ENCODE measurements at places on chromosomes 16 and 17. TPM values are rescaled to one million over a fixed set of nuclear protein-coding genes. Genes with fewer than 3 reads are reported as not detected.

The HCRT gene
- total RNA-seq = not detected

The CDRT15 gene
- not detected for total RNA-seq

The FBXL19 gene
- total RNA-seq = 15.7 TPM

DNA sequence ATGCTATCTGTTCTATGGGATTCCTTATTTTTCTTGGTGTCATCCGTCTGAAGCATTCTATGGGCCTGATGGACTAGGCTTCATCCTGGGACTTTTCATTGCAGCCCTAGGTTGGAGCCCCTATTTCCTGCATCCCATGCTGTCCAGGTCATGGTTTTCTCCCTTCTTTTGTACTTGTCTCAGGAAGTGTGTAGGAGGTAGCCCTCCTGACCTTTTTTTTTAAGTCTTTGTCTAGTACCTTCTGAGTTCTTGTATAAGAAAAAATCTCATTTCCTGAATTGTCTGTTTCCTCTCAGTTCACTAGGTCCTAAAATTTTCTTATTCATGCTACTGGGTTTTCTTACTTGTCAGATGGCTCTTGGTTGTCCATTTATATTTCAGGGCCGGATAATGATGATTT, 6.0 kb downstream of the NDEL1 start:
- H3K36me3 ChIP-seq = peaks cover 9% of the 10 kb centered on the region
- DNase-seq = no peak
- H3K4me3 ChIP-seq = no peak overlapping the region
- H3K4me1 ChIP-seq = peaks cover 44% of the 10 kb centered on the region
- H3K27ac ChIP-seq = no peak overlapping the region

GRCh38 chr16:46772463-46772862, 24.3 kb upstream of the MYLK3 start:
- no peak overlapping the region for H3K4me3 ChIP-seq
- H3K36me3 ChIP-seq = no peaks in the 10 kb centered on the region
- no peak for DNase-seq
- no peaks in the 10 kb centered on the region for H3K4me1 ChIP-seq

DNA sequence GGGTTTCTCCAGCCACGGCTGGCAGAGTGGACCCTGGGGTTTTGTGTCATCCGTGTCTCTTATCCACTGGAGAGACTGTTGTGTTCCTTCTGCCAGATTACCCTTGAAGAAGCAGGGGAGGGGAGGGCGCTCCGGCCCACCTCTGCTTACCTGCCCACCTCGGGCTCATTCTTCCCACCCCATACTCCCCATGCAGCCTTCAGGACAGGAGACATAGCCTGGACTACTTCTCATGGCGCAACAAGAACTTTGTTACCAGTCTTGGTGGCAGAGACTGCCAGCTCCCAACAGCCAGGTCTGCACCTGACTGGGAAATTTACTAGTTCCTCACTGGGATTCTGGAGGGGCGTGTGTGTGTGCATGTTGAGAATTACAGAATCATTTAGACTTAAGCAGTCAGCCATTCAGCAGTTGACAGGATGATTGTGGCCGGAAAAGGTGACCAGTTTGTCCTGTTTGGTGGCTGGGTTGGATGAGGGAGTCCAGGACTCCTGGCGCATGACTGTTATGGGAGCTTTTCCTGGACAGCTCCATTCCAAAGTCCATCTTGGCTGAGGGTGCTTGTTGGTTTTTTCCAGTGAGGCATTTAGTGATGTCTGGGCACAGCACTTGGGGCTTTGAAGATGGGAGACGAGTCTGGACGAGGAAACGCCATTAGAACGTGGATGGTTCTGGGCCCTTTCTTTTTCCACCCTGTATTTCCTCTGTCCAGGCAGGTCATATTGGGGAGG, 8.7 kb downstream of the GSE1 start:
- no peak overlapping the region for H3K27ac ChIP-seq
- no peak overlapping the region for H3K4me3 ChIP-seq
- DNase-seq = no peak
- H3K36me3 ChIP-seq = no peaks in the 10 kb centered on the region

- no peaks in the 10 kb centered on the region for H3K4me1 ChIP-seq
- H3K27me3 ChIP-seq = no peaks in the 10 kb centered on the region
- no peak overlapping the region for H3K4me3 ChIP-seq
- H3K36me3 ChIP-seq = no peaks in the 10 kb centered on the region
- no peak for DNase-seq
- H3K27ac ChIP-seq = no peak overlapping the region
Observed at GRCh38 chr16:81214745-81215166, 23.7 kb upstream of the BCO1 start.

DNA sequence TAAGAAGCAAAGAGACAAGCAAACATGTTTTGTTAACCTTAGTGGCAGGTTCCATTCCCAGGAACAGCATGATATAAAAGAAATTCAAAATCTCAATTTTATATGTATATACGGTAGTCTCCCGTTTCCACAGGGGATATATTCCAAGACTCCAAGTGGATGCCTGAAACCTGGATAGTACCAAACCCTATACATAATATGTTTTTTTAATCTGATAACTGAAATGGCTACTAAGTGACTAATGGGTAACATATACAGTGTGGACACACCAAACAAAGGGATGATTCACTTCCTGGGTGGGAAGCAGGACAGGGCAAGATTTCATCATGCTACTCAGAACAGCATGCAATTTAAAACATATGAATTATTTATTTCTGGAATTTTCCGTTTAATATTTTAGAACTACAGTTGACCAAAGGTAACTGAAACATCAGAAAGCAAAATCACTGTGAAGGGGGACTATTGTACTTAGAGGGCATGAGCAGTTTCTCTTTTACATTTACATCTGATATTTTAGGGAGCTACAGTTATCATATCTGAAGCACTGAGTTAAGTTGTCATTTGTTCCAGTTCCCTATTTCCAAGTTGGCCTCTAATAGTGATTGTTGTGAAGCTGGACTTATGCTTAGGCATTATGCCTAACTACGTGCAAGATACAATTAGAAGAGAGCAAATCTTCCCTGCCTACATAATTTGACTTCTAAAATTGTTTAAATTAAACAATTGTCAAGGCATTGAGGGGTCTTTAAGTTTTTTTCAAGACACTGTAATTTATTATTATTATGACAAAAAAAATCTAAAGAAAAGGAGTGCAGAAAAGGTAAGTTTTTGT, 34.1 kb upstream of the ABCA6 start:
- no peak overlapping the region for H3K27ac ChIP-seq
- H3K27me3 ChIP-seq = no peaks in the 10 kb centered on the region
- H3K4me3 ChIP-seq = no peak overlapping the region
- DNase-seq = no peak

GRCh38 chr17:67276075-67276474, 31.1 kb upstream of the HELZ start:
- no peak for DNase-seq
- no peaks in the 10 kb centered on the region for H3K27me3 ChIP-seq
- no peaks in the 10 kb centered on the region for H3K36me3 ChIP-seq

- DNase-seq = no peak
- peak overlapping the region; percentile 61 for H3K27ac ChIP-seq
- H3K36me3 ChIP-seq = peaks cover 16% of the 10 kb centered on the region
- H3K27me3 ChIP-seq = no peaks in the 10 kb centered on the region
- H3K4me3 ChIP-seq = no peak overlapping the region
Observed at GRCh38 chr16:84885342-84885910, 65.6 kb downstream of the CRISPLD2 start.

DNA sequence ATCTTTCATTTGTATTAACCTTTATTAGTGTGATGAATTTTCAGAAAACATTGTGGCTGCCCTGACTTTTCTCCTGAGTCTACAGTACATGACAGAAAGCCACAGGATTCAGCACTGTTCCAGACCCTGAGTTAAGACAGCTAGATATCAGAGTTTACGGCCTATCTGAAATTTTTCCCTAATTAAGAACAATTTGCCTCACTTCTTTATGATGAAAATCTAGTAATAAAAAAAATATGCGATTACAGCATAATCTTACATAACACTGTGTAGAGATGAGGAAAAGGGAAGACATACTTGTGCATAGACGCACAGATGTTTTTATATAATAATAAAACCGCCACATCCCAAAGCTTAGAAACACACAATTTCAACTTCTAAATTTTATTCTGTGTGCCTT, 7.3 kb downstream of the SPOP start:
- H3K27ac ChIP-seq = peak overlapping the region; percentile 96
- peak overlapping the region; percentile 7 for H3K4me3 ChIP-seq
- no peak for DNase-seq
- H3K27me3 ChIP-seq = no peaks in the 10 kb centered on the region
- peaks cover 67% of the 10 kb centered on the region for H3K4me1 ChIP-seq

GRCh38 chr17:34285286-34285792, at the start of gene CCL11:
Gene CCL11, plus strand, starts transcription at chr17:34285742. Its CDS starts 67 bp downstream, at chr17:34285809.
- H3K4me3 ChIP-seq = no peak within 1 kb of the TSS
- no peaks in the 10 kb centered on the region for H3K4me1 ChIP-seq
- H3K27me3 ChIP-seq = no peaks in the 10 kb centered on the region
- H3K36me3 ChIP-seq = no peaks in the 10 kb centered on the region

GRCh38 chr17:67293251-67294203, 48.5 kb upstream of the HELZ start:
- peak; percentile 76 for DNase-seq
- H3K27me3 ChIP-seq = no peaks in the 10 kb centered on the region
- no peaks in the 10 kb centered on the region for H3K4me1 ChIP-seq
- H3K27ac ChIP-seq = no peak overlapping the region
- no peaks in the 10 kb centered on the region for H3K36me3 ChIP-seq

DNA sequence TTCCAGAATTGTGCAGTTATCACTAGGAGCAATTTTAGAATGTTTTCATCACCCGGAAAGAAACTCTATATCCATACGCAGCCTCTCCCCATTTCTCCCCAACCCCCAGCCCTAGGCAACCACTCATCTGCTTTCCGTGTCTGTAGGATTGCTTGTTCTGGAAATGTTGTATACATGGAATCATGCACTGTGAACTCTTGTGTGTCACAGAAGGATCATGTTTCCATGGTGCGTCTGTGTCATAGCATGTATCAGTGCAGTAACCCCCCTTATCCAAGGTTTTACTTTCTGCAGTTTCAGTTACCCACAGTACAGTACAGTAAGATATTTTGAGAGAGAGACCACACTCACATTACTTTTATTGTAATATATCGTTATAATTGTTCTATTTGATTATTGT, 299.4 kb downstream of the CPPED1 start:
- no peak for DNase-seq
- no peak overlapping the region for H3K27ac ChIP-seq
- no peak overlapping the region for H3K4me3 ChIP-seq

All from sigmoid colon (tissue), 7 donors.